ENCODE measurements at places on chromosomes 1 and 21.
A peak's percentile ranks its signal among the peaks of the same experiment; 100 is the strongest.

DNA sequence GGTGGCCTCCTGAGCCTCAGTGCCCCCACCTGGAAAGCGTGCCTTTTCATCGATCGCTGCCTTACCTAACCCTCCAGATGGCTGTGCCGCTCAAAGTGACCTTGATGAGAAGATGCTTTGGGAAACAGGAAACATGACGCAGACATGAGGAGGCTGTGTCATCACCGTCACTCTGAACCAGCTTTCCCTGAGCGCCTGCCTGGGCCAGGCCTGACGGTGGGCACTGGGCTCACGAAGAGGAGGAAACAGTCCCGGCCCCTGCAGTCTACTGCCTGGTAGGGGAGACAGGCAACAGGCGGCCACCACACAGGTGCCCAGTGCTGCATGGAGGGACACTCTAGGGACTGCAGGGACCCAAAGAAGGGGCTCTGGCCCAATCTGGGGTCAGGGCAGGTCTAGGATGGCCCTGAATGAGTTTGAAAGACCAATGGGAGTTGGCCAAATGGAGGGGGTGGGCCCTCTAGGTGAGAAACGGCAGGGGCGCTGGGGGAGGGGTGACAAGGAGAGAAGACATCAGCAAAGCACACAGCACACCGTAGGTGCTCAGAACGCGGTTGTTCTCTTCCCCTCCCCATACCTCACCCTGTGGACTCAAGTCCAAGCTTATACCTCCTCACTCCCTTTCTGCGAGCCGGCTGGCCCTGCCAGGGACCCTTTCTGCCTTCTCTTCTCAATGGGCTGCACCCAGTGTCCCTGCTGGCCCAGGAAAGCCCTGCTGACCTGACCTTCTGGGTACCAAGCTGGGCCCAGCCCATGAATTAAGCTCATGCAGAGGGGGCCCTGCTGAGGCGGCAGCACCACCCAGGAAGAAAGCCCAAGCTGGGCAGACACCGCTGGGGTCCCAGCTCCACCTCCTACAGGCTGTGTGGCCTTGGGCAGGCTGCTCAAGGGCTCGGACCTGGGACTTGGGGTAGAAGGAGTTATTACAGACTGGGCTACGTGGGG, 44.9 kb downstream of the GLIS1 start:
- DNase-seq = peak; percentile 53

- DNase-seq = no peak
Measured at GRCh38 chr1:36269408-36269838, 36.7 kb upstream of the SH3D21 start.

DNA sequence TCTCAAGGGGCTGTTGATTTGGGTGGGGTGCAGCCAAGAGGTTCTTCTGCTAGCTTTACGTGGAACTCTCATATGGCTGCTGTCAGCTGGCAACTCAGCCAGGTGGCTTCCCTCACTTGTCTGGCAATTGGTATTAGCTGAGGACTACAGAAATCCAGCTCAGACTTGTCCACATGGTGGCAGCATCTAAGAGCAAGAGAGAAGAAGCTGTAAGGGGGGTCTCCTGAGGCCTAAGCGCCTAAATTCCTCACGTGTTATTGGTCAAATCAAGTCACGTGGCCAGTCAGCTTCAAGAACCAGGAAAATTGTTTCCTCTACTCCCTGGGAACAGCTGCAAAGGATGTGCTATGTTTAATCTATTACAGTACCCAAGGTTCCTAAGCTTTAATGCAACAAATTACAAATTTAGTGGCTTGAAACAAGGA, 4.2 kb upstream of the DYRK3 start:
- DNase-seq = peak; percentile 90

GRCh38 chr1:241749041-241749944, 97.2 kb downstream of the WDR64 start:
- peak; percentile 30 for DNase-seq

- DNase-seq = peak; percentile 81
Measured at GRCh38 chr1:28078680-28079626, 9.5 kb downstream of the EYA3 start.

DNA sequence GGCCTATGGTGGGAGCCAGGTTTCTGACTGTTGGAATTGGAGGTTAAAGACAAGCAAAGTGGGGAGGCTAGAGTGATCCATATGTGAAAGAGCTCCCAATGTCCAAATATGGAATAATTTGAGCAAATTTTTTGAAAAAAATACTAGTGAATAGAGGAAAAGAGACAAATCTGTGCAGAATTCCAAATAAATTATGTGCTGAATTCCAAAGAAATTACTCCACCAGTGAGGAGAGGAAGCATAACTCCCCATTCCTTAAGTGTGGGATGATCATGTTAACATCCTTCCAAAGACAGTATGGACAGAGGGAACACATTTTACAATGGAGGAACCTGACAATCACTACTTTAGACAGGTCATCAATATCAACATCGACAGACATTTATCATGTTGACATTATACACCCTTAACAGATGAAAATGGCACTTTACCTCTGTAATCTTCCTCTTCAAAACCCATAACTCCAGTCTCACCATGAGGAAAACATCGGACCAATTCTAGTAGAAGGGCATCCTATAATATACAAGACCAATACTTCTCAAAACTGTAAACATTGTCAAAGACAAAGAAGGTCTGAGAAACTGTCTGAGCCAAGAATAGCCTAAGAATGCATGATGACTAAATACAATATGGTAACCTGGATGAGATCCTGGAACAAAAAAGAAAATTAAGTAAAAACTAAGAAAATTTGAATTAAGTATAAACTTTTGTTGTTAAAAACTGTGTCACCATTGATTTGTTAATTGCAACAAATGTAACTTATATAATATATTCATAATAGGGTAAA, 71.5 kb upstream of the RGS4 start:
- DNase-seq = peak; percentile 88

DNA sequence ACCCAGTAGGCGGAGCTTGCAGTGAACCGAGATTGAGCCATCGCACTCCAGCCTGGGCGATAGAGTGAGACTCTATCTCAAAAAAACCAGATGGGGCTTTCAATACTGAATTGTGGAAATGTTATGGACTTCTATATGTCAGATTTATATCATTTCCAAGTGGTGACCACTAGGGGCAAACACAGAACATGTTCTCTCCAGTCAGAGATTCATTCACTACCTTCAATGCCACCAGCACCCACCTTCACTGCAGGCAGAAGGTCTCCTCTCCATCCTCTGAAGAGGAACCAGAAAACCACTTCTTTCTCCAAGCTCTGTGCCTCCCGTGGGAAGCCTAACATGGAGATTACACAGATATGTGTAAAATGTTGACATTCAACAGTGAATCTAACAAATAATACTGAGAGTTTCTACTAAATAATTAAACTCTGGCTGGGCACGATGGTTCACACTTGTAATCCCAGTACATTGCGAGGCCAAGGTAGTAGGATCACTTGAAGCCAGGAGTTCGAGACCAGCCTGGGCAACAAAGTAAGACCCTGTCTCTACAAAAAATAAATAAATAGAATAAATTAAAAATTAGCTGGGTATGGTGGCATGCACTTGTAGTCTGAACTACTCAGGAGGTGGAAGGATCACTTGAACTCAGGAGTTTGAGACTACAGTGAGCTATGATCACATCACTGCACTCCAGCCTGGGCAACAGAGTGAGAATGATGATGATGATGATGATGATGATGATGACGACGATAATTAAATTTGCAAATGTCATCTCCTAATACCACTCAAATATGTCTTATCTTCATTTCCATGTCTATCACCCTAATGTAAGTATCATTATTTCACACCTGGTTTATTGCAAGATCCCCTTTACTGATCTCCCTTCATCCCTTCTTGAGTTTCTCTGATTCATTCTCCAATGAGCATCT, 151.1 kb downstream of the ZNF281 start:
- DNase-seq = peak; percentile 28

DNA sequence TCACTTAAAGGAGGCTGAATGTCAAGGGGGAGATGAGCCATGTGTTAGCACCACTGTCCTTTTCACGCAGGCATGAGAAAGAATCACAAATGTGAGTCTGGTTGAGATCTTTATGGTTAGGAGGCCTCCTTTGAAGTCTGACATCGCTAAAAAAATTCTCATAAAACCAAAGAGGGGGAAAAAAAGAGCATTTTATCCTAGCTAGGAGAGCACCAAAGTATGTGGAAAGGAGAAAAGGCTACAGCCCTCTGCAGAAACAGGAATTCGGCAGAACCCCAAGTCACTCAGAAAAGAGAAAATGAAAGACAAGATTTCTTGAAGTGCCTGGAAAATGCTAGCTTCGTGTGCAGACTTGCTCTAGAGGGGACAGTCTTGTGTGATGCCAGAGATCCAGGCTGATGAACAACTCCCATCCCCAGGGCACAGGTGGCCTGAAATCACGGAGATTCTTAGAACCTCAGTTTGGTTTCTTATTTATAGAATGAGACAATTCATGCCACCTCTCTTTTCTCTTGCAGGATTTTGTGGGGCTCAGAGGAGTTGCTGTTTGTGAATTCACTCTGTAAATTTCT, 61.5 kb downstream of the RUNX1 start:
- no peak for DNase-seq
